ENCODE measurements at places on chromosomes 6 and 20.

- DNase-seq: no peak
Observed at GRCh38 chr20:59300333-59301081, at the start of gene EDN3. Gene EDN3, plus strand, starts transcription at chr20:59300611. Its CDS starts 202 bp downstream, at chr20:59300813.

- DNase-seq: no peak
Observed at GRCh38 chr6:56364431-56364826, 117.0 kb upstream of the COL21A1 start.

DNA sequence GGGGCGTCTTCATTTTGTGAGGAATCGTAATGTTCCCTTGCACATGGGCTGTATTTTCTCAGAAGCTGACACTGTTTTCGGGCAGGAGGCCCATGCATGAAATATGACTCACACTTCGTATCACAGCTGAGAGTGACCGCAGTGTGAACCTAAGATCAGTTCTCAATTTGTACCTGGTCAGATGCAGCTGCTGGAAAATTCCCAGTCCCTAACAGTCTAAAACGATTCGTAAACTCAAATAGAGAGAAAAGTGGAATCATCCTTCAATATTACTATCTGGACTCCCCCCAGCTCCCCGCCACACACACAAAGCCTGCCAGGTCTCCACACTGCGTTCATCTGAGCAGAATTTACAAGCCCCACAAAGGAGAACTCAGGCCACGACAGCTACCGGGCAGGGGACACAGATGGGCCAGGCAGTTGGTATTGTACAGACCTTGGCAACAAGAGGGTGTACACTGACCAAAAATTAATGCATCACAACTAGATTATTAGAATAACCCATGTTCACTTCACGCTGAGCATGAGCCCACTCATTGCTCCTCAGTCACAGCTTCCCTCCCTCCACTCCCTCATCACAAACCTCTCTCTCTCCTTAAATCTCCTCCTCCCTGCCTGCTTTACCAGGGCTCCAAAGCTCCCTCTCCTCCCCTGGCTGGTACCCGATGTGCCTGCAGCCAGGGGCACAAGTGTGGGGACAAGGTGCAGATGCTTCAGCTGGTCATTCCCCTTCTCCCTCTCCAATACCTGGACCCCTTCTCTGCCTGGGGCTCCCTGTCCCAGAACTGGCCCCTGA is 488.4 kb downstream of the PREX1 start:
- DNase-seq: no peak

DNA sequence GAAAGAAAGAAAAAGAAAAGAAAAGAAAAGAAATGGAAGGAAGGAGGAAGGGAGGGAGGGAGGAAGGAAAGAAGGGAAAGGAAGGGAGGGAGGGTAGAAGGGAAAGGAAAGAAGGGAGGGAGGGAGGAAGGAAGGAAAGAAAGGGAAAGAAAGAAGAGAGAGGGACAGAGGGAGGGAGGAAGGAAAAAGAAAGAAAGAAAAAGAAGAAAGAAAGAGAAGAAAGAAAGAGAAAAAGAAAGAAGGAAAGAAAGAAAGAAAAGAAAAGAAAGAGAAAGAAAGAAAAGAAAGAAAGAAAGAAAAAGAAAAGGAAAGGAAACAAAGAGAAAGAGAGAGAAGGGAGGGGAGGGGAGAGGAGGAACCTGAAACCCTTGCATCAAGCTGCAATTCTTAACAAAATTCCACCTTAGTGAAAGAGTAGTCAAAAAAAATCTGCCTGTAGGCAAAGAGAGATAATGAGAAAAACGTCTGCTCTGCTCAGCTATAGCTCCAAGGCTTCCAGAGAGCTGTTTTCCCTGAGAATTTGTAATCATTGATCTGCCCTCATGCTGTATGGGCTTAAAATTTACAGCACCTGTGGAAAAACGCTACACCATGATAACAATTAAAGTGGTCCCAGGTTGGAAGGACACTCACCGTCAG is 16.7 kb upstream of the MYCT1 start:
- DNase-seq: no peak

DNA sequence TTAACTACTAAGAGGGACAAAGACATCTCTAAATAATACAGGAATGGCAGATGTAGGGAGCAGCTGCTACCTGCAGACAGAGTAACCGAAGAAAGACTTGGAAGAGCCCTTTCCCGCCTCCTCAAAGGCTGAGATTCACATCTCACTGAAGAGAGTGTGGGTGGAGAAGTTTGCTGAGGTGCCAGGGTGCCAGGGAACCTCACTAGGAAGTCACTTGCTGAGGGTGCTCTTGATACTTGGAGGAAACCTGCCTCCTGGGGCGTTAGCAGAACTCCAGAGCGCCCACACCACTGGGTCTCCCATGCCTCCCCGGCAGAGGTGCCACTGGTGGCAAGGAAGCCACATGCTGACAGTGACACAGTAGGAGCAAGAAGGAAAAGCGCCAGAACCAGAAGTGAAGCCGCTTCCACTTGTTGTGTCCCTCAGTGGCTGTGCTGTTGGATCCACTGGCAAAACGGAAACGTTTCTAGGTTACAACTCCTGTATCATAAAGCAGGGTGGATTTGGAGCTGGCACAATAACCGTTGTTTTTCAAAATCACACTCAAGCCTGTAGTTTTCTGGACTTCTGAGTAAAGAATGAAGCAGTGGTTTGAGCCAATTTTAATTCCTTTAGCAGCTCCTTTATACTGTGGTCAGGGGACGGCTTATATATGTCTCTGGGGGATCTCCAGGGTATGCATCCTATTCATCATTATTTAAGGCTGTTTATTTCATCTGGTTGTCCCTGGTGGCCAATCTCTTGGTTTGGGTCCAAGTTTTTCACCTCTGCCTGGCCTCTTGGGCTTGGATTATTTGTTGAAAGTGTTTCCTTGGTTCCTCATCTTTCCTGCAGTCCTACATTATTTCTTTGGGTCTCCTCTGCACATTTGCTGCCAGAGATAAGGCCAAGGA is 64.5 kb downstream of the CDC5L start:
- no peak for DNase-seq

- DNase-seq: no peak
Observed at GRCh38 chr6:44005507-44005903, 121.7 kb downstream of the MRPL14 start.

DNA sequence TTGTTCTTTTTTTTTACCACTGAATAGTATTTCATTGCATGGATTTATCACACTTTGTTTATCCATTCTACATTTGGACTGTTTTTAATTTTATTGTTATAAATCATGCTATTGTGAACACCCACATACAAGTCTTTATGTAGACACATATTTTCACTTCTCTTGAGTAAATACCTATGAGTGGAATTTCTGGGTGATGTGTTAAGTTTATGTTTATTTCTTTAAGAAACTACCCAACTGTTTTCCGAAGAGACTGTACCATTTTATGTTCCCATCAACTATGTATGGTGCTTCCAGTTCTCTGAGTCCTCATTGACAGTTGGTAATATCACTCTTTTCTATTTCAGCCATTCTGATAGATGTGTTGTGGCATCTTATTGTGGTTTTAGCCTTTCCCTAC is 54.0 kb downstream of the RIN2 start:
- no peak for DNase-seq

GRCh38 chr6:6758915-6759654 is 170.6 kb downstream of the LY86 start:
- peak; percentile 42 for DNase-seq

- DNase-seq: no peak
Observed at GRCh38 chr6:7803214-7803613, 77.3 kb downstream of the BMP6 start.

DNA sequence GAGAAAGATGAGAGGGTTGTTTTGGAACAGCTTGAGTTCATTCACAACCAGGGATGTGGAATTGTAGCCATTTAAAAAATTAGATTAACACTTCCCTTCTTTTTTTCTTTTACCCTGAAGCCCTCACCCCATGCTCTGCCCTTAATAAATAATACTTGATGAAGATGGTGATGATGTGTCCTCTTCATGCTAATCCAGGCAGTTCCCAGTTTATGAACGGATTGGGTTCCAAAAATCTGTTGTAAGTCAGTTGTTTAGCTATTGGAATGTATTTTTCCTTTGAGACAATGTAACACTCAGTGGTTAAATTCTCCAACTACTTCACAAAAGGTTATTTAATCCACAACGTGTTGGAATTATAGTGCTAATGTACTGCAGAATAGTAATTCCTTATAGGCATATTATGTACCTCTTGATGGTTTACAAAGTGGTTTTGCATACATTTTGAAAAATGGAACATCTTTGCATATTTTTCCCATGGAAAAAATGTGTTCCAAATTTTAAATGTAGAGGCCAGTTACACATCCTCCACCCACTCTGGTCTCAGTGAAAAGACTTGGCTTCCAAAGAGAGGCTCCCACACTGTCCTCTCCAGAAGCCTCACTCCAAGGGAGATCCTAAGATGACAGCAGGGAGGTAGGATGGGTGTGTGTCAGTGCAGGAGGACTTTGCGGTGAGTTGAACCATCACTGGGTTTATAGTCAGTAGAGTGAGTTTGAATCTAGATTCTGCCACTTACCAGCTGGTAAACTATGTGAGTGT is 45.8 kb upstream of the CEP162 start:
- no peak for DNase-seq

DNA sequence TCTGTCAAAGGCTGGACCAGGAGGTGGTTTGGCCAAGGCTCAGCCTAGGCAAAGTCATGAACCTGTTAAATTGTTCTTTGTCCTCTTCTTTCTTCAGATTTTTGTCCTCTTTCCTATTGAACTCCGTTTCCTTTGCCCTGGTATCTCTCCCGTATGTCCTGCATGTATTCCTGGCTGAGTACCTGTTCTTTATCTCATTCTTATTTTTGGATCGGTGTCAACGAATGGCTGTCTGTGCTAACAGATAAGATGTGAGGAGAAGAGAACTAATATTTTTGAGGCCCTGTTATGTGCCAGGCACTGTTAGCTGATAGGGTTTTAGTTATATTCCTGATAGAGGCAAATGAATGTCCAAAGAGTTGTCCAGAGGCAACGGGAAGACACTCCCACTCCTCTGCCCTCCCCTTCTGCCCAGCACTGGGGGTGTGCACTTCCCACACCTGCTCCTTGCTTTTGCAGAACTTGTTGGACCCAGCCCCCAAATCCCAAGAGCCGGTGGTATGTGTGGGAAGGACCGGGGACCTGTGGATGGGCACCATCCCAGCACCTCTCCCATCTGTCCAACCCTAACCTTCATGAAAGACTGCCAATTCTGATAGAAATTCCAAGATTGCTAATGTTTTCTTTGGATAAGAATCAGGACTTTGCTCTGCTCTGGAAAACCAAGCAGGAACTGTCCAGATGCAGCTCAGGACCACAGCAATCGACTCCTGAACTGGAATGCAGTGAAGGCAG is 20.6 kb downstream of the MMP24OS start:
- DNase-seq: no peak

GRCh38 chr20:32855387-32855786 is 3.3 kb upstream of the EFCAB8 start:
- no peak for DNase-seq

- DNase-seq: no peak
Observed at GRCh38 chr20:32762754-32763201, 593 bp downstream of the DNMT3B start.

DNA sequence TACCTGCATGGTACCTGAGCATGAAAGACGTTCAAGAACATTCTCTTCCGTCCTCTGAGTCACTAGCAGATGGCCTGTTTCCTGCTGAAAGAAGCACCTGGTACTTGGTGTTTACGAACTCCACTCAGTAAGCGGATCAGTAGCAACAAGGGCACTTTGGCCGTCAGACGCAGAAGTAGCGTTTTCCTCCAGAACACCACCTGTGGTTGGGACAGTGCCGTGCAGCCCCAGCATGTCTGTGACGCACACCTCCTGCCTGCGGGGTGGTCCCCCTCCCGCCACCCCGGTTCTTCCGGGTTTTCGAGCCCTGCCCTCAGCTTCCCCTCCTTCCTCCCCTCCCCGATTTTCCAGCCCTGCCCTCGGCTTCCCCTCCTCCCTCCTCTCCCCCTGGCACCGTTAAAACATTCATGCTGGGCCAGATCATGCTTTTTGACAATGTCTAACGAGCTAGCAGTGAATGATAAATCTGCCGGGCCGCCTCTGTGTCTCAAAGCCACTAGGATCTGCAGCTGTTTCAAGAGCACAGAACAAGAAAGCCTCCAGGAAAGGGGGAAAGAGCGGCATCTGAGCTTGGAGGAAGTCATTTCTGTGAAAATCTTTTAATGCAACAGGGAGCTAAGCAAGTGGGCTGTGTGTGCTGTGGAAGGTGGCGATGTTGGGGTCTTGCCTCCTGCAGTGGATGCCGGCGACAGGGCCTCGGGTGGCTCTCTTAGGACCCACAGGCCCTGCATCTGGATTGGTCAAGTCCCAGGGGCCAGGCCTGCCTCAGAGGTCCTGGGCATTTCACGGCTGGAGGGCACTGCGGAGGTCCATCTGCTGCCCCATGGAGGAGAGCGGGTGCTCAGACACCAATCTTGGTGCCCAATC is 207.9 kb downstream of the ERMARD start:
- DNase-seq: no peak

DNA sequence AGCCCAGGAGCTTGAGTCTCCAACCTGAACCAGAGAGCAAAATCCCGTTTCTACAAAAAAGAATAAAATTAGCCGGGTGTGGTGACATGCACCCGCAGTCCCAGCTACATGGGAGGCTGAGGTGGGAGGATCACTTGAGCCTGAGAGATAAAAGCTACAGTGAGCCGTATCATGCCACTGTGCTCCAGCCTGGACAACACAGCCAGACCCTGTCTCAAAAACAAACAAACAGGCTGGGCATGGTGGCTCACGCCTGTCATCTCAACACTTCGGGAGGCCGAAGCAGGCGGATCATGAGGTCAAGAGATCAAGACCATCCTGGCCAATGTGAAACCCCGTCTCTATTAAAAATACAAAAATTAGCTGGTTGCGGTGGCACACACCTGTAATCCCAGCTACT is 11.4 kb upstream of the PTCRA start:
- DNase-seq: no peak

DNA sequence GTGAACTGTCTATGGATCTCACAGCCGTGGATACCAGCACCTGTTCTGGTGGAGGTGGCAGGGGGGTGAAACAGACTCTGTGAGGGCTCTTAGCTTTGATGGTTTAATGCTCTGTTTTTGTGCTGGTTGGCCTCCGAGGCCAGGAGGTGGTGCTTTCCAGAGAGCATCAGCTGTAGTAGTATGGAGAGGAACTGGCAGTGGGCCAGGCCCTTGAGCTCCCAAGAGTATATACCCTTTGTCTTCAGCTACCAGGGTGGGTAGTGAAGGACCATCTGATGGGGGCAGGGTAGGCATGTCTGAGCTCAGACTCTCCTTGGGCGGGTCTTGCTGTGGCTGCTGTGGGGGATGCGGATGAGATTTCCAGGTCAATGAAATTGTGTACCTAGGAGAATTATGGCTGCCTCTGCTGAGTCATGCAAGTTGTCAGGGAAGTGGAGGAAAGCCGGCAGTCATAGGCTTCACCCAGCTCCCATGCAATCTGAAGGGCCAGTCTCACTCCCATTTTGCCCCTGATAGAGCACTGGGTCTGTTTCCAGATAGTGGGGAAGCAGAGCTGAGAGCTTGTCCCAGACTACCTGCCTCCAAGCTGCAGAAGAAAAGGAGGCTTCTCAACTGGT is 102.7 kb upstream of the AHI1 start:
- DNase-seq: no peak
